ENCODE measurements at places on chromosomes 13 and 19.

DNA sequence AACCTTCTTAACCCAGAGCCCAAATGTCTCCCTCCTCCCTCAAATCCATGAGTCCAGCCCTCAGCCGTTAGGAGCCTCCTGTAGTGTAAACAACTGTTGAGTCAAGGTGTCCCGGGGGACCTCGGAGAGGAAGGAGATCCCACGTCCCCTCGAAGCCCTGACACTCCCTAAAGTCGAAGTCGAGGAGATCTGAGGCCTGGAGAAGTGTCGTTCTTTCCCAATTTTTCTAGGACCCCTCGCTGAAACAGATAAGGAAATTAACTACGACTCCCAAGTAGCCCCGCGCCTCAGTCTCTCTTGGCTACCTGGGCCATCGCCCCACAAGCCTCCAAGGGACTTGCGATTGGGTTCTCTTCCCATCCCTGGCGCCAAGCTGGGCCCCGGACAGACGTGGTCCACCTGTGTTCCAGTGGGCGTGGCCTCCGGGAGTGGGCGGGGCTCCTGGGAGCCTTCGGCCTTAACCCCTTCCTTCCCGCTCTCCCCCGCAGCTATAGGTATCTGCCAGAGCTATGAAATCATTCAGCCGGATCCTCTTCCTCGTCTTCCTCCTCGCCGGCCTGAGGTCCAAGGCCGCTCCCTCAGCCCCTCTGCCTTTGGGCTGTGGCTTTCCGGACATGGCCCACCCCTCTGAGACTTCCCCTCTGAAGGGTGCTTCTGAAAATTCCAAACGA, 869 bp downstream of the GFY start:
- no peak for DNase-seq

GRCh38 chr19:48441360-48442050, 4.3 kb upstream of the GRWD1 start:
- no peak for DNase-seq

- no peak for DNase-seq
Measured at GRCh38 chr19:7450243-7451223, 38.3 kb downstream of the PEX11G start.

GRCh38 chr13:65307056-65307455, 1923.1 kb downstream of the PCDH9 start:
- DNase-seq: no peak

DNA sequence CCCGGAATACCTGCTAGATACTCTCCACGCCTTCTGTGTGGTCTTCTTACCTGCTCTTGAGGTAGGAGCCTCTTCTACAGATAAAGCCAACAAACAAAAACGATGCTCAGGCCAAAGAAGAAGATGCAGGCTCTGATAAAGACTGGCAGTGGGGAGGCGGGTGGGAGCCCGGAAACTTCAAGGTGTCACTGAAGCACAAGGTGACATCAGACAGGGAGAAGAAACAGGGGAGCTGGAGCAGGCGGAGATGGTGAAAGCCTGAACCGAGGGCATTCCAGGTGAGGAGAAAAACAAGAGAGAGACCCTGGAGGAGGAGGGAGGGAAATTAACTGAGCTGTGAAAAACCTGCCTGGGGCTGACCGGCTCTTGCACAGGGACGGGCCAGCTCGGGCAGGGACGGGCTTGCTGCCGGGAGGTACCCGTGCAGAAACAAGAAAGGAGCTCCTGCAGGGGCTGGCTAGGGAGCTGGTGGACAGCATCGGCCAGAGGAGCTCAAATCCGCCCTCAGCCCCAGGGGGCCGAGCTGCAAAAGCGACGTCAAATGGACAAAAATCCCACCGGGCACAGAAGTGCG, 19.0 kb downstream of the GNG7 start:
- DNase-seq: no peak

GRCh38 chr19:4866595-4867424, 657 bp downstream of the PLIN3 start:
- no peak for DNase-seq

- no peak for DNase-seq
Measured at GRCh38 chr19:7250057-7250596, 44.1 kb downstream of the INSR start.

- no peak for DNase-seq
Measured at GRCh38 chr13:41006978-41007743, 12.0 kb downstream of the ELF1 start.

DNA sequence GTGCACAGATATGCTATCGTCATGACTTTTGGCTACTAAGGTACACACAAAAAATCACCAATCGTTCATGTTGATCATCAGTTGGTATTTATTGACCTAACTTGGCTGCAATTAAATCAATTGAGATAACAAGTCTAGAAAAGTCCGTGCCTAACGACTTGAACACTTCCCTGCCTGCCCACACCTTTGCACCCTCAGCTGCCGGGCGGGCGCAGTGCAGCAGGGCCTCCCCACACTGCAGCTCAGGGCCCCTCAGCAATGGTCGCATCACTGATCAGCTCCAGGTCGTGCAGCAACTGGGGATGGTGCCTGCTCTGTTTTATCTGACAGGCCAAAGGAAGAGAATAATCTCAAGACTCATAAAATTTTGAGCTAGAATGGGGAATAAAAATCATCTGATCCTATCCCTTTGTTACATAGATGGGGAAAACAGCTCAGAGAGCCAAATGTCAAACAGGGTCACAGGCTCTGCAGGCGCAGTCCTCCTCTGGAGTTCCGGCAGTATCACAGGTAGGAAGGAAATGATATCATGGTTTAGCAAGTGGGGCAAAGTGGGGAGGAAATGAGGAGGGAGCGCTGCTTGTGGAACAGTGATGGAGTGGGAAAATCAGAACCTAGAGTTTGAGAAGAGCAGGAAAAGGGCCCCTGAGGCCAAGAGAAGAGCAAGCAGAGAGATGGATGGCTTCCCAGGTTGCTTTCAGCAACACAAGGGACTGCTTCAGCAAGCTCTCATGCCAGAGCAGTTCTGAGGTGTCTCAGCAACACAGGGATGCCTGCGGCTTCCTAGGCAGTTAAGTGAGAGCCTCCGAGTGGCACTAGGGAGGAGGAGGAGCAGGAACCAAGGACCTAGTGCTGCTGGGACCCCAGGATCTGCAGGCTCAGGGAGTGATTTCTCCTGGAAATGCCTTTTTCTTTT, 57.5 kb downstream of the SLC7A1 start:
- DNase-seq: no peak

GRCh38 chr13:30030141-30030750, 179.8 kb upstream of the UBL3 start:
- DNase-seq: no peak

DNA sequence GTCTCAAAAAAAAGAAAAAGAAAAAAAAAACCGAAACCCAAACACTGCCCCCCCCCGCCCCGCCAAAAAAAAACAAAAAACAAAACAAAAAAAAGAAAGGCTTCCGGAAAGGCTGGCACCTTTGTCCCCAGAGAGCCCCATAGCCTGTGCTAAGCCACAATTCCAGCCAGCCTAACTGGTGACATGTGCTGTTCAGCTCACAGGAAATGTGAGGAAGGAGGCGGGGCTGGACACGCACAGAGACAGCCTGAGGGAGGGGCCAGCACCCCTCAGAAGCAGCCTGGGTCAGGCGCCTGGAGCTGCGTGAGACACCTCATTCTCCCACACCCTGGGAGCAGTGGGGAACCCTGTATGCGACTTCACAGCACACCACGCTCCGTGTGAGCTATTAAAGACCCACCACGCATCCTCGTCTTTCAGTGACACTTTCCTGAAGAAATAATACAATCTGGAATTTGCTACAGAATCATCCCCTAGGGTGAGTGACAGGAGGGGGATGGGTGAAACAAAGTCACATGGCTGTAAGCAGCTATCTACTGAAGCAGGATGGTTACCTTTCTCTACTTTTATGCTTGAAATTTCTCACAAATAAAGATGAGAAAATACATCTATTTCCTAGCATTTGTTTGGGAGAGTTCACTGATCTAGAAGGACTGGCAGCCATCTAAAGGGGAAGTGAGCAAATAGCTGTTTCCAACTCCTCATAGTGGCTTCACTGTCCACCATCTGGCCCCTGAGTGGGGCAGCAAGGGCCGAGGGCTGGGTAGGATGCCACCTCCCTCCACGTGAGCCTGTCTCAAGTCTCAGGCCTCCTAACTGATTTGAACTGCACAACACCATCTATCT, 12.3 kb upstream of the SLC35E1 start:
- no peak for DNase-seq

DNA sequence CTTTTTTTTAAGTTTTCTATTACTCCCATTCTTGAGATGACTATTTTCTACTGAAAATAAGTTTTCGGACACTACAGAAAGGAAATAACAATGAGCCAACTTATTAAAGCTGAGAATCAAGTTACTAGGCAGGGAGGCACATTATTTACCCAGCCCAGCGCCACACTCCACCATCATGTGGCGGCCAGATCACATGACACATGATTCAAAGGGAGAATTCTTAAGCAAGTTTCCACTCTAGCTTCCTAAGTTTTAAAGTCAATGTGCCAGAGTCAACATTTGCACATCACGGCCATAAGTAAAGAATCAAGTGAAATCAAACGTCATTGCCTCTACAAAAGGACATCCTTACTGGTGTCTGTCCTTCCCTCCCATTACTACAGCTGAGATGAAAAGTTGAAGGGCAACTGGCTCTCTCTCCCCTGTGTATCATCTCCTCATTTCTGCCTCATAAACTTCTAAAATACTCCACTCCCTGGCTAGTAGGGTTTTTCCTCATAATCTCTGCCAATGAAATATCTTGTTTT, 81.7 kb downstream of the KLF12 start:
- DNase-seq: no peak

- no peak for DNase-seq
Measured at GRCh38 chr19:49937750-49938381, 8.6 kb upstream of the NUP62 start.

DNA sequence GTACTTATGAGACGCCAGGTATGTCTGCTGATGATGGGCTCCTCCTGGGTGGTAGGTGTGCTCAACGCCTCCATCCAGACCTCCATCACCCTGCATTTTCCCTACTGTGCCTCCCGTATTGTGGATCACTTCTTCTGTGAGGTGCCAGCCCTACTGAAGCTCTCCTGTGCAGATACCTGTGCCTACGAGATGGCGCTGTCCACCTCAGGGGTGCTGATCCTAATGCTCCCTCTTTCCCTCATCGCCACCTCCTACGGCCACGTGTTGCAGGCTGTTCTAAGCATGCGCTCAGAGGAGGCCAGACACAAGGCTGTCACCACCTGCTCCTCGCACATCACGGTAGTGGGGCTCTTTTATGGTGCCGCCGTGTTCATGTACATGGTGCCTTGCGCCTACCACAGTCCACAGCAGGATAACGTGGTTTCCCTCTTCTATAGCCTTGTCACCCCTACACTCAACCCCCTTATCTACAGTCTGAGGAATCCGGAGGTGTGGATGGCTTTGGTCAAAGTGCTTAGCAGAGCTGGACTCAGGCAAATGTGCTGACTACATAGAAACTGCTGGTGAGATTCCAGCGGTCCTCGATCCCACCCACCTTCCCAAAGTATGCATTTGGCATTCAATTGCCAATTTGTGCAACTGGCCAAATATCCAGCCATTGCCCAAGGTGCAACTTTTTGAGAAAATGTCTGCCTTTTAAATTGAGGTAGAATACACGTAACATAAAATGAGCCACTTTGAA, 10.2 kb downstream of the OR2Z1 start:
- no peak for DNase-seq

- no peak for DNase-seq
Measured at GRCh38 chr19:13968999-13969398, 16.7 kb downstream of the DCAF15 start.

DNA sequence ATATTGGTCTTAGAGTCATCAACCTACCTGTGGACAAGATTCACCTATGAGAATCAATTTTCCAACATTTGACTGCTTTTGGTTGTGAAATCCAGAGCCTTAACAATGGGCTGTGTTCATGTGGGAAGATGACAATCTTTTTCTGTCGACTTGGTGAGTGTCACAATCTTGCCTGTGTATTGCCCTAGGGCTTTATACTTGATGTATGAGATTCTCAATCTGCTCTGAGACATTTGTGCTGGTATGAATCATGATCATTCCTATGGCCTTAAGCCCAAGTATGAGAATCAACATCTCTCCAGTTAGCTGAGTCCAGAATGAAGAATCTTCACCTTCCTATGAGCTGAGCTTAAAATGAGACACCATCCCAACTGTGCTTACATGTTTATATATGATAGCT, 68.7 kb downstream of the ZNF726 start:
- no peak for DNase-seq

- no peak for DNase-seq
Measured at GRCh38 chr13:30415430-30416030, 6.8 kb upstream of the UBE2L5 start.

DNA sequence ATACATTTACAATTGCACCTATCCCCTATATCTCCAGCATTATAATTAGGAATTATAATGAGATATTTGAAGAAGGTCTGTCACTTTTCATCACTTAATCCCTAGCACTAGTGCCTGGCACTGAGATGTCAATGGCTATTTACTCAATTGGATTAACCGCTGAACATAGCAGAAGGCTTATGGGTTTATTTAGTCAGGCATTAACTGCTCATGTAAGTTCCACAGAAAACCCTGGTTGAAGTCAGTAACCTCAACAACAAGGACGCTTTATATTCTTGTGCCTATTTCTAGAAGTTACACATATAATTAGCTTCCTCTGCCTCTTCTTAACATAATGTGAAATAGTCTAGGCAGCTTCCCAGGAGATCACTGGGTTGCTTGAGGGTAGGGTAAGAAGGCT, 107.5 kb upstream of the POSTN start:
- DNase-seq: no peak

- DNase-seq: no peak
Measured at GRCh38 chr19:38894968-38895367, 4.5 kb downstream of the SIRT2 start.

DNA sequence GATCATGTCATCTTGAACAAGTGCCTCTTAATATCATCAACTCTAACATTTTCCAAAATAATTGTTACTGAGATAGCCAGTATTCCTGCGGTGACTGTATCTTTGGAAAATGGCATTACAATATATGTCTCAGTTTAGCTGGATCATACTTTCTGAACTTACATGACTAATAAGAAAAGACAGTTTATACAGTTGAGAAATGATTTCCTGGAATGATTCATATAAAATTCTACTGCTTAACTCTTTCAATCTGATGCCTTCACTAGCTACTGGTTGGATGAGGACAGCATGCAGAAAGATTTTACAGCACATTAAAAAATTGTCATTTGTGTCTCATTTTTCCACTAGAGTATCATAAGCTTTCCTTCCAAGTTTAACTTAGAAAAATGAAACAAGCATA, 302.1 kb downstream of the PCDH17 start:
- DNase-seq: no peak

- no peak for DNase-seq
Measured at GRCh38 chr19:55467236-55468053, 2.9 kb upstream of the C19orf85 start.

DNA sequence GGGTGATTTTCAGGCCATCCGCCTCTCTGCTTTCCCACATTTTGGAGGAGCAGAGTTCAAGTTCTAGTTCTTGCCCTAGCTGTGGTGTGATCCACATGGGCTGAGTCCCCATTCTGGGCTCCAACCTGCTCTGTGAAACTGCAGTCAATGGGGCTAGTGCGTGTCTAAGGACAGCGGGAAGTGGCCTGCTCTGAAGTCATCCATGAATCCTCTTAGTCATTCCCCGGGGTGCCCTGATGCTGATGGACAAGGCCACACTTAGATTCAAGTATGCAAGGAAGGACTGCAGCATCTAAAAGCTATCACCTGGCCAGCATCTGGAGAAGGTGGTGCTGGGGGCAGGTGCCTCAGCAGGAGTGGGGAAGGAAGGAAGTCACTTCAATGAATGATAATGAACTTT, 94.6 kb downstream of the TSHZ3 start:
- DNase-seq: no peak

Measured in cortex of kidney (tissue), 1 donor.